Dermis blood vessel endothelial cell (primary cell): ENCODE measurements at places on chromosomes 3 and 15.

GRCh38 chr3:55664387-55664786 lies 177.3 kb upstream of the WNT5A start:
- DNase-seq = no peak

GRCh38 chr3:197576838-197577237 lies 21.1 kb upstream of the BDH1 start:
- DNase-seq = no peak

GRCh38 chr3:7788881-7789280 lies 712.7 kb upstream of the LMCD1 start:
- no peak for DNase-seq

- no peak for DNase-seq
Observed at GRCh38 chr3:52522651-52523251, 10.9 kb downstream of the NT5DC2 start.

GRCh38 chr3:68148447-68148846 lies 494.0 kb upstream of the SUCLG2 start:
- DNase-seq = no peak

- no peak for DNase-seq
Observed at GRCh38 chr15:37217567-37217966, 117.2 kb upstream of the MEIS2 start.

DNA sequence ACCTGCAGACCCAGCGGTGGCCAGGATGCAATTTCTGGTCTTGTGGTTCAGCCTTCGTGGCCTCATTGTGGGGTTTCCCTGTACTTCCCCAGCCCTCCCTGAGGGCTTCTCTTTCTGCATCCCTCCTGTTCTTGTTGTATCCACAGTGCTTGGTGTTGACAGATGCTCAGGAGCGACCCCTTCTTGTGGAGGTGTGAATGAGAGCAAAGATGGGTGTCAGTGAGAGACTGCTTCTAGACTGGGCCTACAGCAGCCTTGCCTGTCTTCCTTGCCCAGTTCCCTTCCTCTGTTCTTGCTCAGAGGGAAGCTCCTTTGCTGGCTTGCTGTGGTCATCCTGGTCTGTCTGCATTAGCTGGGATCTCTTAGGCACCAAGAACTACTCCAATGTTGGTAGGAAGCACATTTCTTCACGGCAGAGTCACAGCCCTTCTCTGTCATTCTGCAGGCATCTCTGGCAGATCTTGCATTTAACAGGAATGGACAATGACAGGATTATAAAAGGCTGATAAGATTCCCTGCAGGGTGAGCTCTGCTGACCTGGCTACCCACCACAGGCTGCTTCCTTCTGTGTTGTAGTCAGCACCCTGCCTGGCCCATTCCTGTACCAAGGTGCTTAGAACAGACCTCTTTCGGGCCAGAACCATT lies 317.8 kb upstream of the C2CD4B start:
- DNase-seq = no peak

DNA sequence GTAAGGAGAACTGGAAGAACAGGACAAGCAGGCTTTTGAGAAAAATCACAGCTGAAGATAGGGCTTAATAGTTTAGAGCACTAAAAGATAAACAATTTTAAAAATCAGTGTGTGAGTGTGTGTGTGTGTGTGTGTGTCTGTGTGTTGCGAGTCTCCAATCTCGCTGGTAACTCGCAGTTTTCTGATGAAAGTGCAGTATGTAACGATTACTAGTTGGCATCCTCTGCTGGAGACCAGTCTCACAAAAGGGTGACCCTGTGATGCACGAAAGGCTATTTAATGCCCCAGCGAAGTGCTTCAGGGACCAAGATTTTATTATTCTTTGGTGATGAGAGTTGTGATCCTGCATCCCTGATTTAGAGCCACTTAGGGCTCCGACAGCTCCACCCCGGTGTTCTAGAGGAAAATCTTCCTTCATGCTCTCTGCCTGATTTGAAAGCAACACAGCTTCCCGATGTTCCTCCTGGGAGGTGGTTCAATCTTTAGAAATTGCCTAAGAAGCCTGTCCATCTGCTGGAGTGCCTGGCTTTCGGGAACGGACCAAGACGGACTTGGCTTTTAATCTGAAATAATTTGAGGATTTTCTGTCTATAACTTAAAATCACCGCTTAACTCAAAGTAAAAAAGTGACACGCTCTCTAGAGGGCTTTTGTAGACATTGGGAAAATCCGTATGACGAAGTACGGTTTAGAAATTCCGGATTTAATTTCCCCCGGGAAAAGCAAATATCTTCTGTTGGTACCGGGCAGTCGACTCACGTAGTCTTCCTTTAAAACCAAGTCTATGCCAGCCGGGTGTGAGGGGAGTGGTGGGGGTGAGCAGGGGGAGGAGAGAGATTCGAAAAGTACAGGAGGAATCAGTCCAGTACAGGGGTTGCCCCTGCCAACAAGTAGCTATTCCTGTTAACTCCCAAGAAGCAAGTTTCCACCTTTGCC lies 1.1 kb upstream of the ALCAM start:
- peak; percentile 73 for DNase-seq
